Activated CD4-positive, alpha-beta memory T cell treated with anti-CD3 and anti-CD28 coated beads for 36 hours (primary cell): ENCODE measurements at places on chromosomes 6 and 20. TPM values are rescaled to one million over a fixed set of nuclear protein-coding genes. Genes with fewer than 3 reads are reported as not detected.
A peak's percentile ranks its signal among the peaks of the same experiment; 100 is the strongest.

The BEND6 gene
- not detected for total RNA-seq

The MPC1 gene
- 22.5 TPM for total RNA-seq

The MYLK4 gene
- 0.05 TPM for total RNA-seq

The TRPC4AP gene
- total RNA-seq: 45.8 TPM

The MLIP gene
- total RNA-seq: not detected

The TMC2 gene
- not detected for total RNA-seq

- H3K4me3 ChIP-seq: no peak overlapping the region
- H3K4me1 ChIP-seq: peaks cover 18% of the 10 kb centered on the region
- no peak overlapping the region for H3K27ac ChIP-seq
- no peaks in the 10 kb centered on the region for H3K27me3 ChIP-seq
- no peak for DNase-seq
These were observed 3.4 kb upstream of the FKBP1A start for GRCh38 chr20:1396264-1396663.

GRCh38 chr6:166237617-166238016 is 70.0 kb upstream of the TBXT start:
- H3K27me3 ChIP-seq: peaks cover 10% of the 10 kb centered on the region
- no peak for DNase-seq
- no peaks in the 10 kb centered on the region for H3K36me3 ChIP-seq

DNA sequence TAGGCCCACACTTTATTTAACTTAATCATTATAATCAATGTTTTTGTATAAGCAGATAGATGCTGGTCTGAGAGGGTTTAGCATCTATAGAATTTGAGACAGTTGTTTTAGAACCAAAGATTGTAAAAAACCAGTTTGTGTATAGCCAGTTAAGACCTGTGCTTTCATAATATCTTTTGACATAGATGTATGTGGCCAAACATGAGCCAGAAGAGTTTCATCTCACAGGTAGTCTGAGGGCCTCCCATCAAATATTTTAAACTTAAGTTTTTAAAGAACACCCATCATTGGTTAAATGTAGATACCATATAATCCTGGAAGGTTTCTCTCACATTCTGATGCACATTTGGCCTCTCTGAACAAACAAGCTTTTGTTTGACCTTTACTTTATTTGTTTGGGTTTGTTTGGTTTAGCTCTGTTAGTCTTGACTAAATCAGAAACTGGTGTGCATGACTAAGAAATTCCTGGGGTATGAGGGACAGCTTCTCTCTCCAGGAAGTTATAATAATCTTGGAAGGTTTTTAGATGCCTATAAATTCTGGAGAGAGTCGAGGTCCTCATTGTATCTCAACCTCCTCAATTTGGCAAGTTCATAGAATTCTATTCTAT is 58.0 kb upstream of the TMEM200A start:
- DNase-seq: no peak
- H3K4me3 ChIP-seq: no peak overlapping the region
- no peaks in the 10 kb centered on the region for H3K36me3 ChIP-seq
- H3K27me3 ChIP-seq: no peaks in the 10 kb centered on the region
- no peaks in the 10 kb centered on the region for H3K4me1 ChIP-seq

DNA sequence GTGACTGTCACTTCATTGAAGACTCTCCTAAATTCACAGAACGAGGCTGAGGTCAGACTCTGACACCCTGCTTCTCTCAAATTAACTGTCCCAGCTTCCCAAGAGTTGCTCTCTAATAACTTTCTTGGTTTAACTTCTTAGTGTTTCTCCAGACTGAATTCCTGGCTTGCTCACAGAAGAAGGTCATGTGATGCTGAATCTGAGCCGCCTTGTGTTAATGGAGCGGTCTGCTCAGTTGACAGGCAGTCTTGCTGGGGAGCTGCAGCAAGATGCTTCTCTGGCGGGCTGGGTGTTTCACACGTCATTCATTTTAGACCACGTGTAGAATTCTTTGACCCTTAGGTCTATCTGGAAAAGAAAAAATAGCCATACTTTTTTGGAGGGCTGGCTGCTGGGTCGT is 107.3 kb downstream of the FOXO3 start:
- no peak overlapping the region for H3K4me3 ChIP-seq
- no peaks in the 10 kb centered on the region for H3K27me3 ChIP-seq
- H3K4me1 ChIP-seq: peaks cover 56% of the 10 kb centered on the region

DNA sequence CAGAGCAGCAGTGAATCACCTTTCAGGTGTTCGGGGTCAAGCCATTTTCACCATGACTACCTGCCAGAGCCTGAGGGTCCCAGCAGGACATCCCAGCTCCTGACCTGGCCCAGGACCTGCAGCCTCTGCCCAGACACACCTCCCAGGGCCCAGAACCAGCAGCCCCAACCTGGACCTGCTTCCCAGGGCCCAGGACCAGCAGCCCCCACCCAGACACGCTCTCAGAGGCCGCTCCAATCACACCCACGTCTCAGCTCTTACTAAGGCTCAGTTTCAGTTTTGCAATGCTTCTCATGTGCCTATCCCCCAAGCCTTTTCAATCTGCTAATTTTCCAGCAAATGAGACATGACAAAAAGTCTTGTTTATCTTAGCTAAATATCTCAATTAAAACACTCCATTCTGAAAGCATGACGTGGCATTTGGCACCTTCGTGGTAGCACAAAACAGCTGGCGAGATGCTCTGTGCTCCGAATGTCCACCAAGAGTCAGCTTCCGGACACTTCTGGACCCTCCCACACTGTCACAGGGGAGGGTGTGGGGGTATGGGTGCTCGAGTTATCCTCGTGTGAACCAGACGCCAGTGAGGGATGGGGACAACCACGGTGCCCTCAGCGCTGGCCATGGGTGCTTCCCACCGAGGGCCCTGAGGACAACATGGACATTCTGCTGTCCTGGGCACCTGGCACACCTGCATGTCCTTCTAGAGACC is 253.2 kb downstream of the DLL1 start:
- DNase-seq: no peak
- no peak overlapping the region for H3K27ac ChIP-seq
- H3K36me3 ChIP-seq: peaks cover 3% of the 10 kb centered on the region

GRCh38 chr6:96923871-96924493 is 546 bp upstream of the KLHL32 start:
- peak overlapping the region; percentile 77 for H3K4me3 ChIP-seq
- H3K4me1 ChIP-seq: peaks cover 37% of the 10 kb centered on the region
- H3K36me3 ChIP-seq: no peaks in the 10 kb centered on the region
- H3K27ac ChIP-seq: peak overlapping the region; percentile 77
- no peaks in the 10 kb centered on the region for H3K27me3 ChIP-seq

DNA sequence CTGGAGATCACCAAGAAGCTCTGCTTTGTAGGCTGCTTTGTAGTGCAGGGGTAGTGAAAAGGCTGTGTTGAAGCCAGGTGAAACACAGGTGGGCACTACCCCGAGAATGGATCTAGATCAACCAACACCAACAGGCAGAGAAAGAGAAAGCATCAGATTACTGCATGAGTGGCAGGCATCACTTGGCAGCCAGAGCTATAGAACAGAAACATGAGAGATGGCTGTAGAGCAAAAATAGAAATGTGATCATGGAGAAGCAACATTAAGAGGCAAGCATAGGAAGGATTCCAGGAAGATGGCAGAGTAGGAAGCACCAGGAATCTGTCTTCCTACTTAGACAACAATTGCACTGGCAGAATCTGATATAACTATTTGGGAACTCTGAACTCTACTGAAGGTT is 311.1 kb upstream of the TCF21 start:
- H3K27ac ChIP-seq: no peak overlapping the region
- no peak overlapping the region for H3K4me3 ChIP-seq
- H3K27me3 ChIP-seq: no peaks in the 10 kb centered on the region
- H3K4me1 ChIP-seq: no peaks in the 10 kb centered on the region

- H3K4me1 ChIP-seq: peaks cover 8% of the 10 kb centered on the region
- no peak for DNase-seq
- H3K27ac ChIP-seq: no peak overlapping the region
These were observed 30.6 kb downstream of the ADGRF4 start for GRCh38 chr6:47729019-47729418.

GRCh38 chr20:20229595-20229994 is 138.3 kb upstream of the INSM1 start:
- no peaks in the 10 kb centered on the region for H3K4me1 ChIP-seq
- no peaks in the 10 kb centered on the region for H3K36me3 ChIP-seq
- peaks cover 5% of the 10 kb centered on the region for H3K27me3 ChIP-seq
- H3K4me3 ChIP-seq: no peak overlapping the region

DNA sequence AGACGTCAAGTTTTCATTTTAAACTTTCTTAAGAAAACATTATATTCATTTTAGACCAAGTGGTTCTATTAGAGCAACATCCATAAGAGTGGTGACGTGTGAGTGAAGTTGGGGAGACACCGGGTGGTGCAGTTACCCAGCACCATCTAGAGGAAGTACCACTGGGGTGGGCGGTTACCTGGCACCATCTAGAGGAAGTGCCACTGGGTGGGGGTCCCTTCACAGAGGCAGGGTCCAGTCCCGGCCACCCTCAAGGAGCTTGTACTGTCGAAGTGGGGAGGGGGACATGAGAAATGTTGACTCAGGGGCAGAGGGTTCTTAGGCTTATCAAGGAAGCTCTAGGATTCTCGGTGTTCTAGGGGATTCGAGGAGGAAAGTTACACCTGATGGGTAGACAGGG is 26.2 kb downstream of the PHACTR3 start:
- no peak for DNase-seq
- H3K4me1 ChIP-seq: no peaks in the 10 kb centered on the region
- peaks cover 7% of the 10 kb centered on the region for H3K27me3 ChIP-seq
- no peaks in the 10 kb centered on the region for H3K36me3 ChIP-seq
- no peak overlapping the region for H3K4me3 ChIP-seq

DNA sequence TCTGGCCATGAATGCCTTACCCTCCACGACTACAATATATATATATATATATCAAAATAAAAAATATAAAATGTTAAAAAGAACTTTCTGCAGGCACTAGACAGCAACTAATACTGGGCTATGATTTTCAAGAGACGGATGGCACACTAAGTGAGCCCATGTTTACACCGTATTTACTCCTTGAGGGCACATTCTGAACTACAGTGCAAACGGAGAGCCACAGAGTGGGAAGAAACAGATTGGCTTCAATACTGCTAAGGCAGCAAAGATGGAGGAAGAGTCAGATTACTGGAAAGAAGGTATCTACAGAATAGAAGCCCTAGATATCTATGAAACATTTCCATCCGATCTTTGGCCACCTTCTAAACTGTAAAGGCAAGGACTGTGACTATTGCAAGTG is 330.3 kb downstream of the HTR1B start:
- H3K4me1 ChIP-seq: no peaks in the 10 kb centered on the region
- H3K36me3 ChIP-seq: no peaks in the 10 kb centered on the region
- no peak for DNase-seq
- H3K27ac ChIP-seq: no peak overlapping the region

- H3K27ac ChIP-seq: no peak overlapping the region
- H3K36me3 ChIP-seq: no peaks in the 10 kb centered on the region
- H3K4me3 ChIP-seq: no peak overlapping the region
These were observed 9.6 kb downstream of the FAM83B start for GRCh38 chr6:54856129-54856528.

- H3K36me3 ChIP-seq: peaks cover 12% of the 10 kb centered on the region
- peaks cover 61% of the 10 kb centered on the region for H3K4me1 ChIP-seq
- H3K27ac ChIP-seq: peak overlapping the region; percentile 84
- no peak for DNase-seq
- H3K4me3 ChIP-seq: peak overlapping the region; percentile 41
These were observed 21.3 kb downstream of the STAU1 start for GRCh38 chr20:49166534-49167449.

GRCh38 chr20:51021067-51022025 is 1.6 kb downstream of the KCNG1 start:
- DNase-seq: no peak
- peaks cover 4% of the 10 kb centered on the region for H3K4me1 ChIP-seq
- peaks cover 53% of the 10 kb centered on the region for H3K27me3 ChIP-seq
- peak overlapping the region; percentile 10 for H3K4me3 ChIP-seq
- no peak overlapping the region for H3K27ac ChIP-seq

DNA sequence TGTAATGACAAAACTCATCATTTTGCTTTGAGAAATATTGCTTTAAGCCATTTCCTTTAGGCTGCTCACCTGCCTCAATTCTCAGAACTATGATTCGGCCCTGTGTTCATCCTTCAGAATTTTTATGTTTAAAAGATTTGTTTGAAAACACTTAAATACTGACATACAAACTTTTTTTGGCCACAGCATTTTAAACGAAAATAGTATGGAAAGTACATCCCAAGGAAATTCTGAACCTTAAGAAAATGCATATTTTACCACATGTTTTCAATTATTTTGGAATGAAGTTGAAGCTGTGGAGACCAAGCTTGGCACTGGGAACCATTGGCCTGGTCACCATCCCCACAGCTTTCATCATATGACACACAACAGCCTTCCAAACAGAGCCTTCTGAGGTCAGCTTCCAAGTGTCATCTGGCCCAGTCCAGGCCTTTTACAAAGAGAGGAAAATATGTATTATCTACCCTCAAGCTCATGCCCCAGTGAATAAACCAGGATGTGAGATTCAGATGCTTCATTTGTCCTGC is 83.3 kb downstream of the SOD2 start:
- DNase-seq: no peak
- no peak overlapping the region for H3K4me3 ChIP-seq
- H3K36me3 ChIP-seq: peaks cover 1% of the 10 kb centered on the region
- no peak overlapping the region for H3K27ac ChIP-seq

- peaks cover 37% of the 10 kb centered on the region for H3K4me1 ChIP-seq
- H3K36me3 ChIP-seq: peaks cover 66% of the 10 kb centered on the region
- no peak for DNase-seq
- no peak overlapping the region for H3K27ac ChIP-seq
- H3K27me3 ChIP-seq: no peaks in the 10 kb centered on the region
- no peak overlapping the region for H3K4me3 ChIP-seq
These were observed 39.6 kb downstream of the FAM217A start for GRCh38 chr6:4039348-4039747.

- no peaks in the 10 kb centered on the region for H3K36me3 ChIP-seq
- H3K27me3 ChIP-seq: no peaks in the 10 kb centered on the region
- no peak for DNase-seq
- no peaks in the 10 kb centered on the region for H3K4me1 ChIP-seq
- H3K4me3 ChIP-seq: no peak overlapping the region
- no peak overlapping the region for H3K27ac ChIP-seq
These were observed 628.0 kb upstream of the NRSN1 start for GRCh38 chr6:23498013-23498412.

- no peak for DNase-seq
- H3K27ac ChIP-seq: no peak overlapping the region
- peaks cover 2% of the 10 kb centered on the region for H3K36me3 ChIP-seq
These were observed 449.7 kb downstream of the CDC5L start for GRCh38 chr6:44837255-44837654.

GRCh38 chr6:153130515-153131036 is 506 bp downstream of the RGS17 start:
- H3K4me3 ChIP-seq: peak overlapping the region; percentile 70
- no peak overlapping the region for H3K27ac ChIP-seq
- H3K27me3 ChIP-seq: peaks cover 37% of the 10 kb centered on the region
- H3K4me1 ChIP-seq: peaks cover 13% of the 10 kb centered on the region

- H3K36me3 ChIP-seq: no peaks in the 10 kb centered on the region
- no peaks in the 10 kb centered on the region for H3K27me3 ChIP-seq
- no peak overlapping the region for H3K4me3 ChIP-seq
These were observed 16.4 kb downstream of the TAAR2 start for GRCh38 chr6:132607544-132608233.
